ENCODE measurements at places on chromosomes 2 and 18.

GRCh38 chr2:170498619-170499018 lies 216.5 kb upstream of the SP5 start:
- DNase-seq = no peak

- no peak for DNase-seq
Observed at GRCh38 chr2:186241874-186242273, 244.2 kb upstream of the ZC3H15 start.

- no peak for DNase-seq
Observed at GRCh38 chr2:170814533-170815230, 2.0 kb upstream of the GAD1 start.

- no peak for DNase-seq
Observed at GRCh38 chr18:8296886-8297616, 312.2 kb upstream of the RAB12 start.

DNA sequence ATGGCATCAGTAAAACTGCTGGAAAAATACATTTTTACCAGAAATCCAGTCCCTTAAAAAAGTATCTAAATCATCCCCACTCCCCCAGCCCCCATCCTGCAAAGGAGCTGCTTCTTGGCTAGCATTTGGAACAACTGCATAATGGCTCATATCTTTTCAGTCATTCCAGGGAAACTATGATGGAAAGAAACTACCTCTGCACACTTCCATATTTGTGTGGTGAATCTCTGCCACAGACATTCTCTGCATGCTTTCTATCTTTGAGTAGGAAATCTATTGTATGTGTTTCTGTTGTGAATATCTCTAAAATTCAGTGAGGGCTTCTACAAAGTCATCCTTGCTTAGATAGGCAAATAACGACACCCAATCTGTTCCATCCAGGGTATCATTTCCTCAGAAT lies 632.3 kb downstream of the LRP1B start:
- no peak for DNase-seq

DNA sequence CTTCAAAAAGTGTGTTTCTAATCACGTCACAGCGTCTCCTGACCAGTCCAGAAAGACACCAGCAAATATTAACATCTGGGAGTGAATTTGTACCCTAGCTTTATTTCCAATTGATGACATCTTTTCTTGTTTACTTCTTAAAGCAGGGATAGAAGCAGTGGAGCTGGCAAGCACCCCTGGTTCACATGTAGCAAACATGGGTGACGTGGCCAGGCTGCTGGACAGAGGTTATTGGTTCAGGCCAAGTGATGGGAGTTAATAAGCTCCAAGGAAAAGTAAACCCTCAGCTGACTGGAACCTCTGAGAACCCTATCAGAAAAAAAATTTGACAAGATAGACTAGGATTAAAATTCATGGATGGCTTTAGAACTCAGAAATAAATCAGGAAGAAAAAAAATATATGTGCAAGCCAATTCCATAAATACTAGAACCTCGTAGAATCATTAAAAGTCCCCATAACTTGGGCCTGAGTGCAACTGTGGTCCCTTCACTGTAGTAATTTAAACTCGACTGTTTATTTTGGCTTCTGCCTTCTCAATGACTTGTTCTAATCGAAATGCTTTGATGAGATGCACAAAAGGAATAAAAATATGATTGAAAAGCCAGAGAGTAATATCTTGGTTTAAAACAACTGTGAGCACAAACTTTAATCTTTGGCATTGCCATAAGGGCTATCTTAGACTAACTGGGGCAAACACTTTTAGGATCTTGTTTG lies 121.5 kb upstream of the CTAGE1 start:
- no peak for DNase-seq

DNA sequence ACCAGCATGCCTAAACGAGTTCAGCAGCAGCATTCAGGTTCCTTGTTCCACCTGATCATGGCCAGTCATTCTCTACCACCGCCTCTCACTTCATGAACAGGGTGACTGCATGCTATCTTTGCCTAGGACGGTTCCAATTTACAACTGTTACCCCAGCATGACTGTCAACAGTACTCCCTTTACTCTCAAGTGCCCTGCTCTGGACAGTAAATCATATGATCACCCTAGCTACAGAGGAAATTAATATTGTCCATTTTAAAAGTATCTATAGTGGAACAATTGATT lies 25.7 kb downstream of the MGAT4A start:
- DNase-seq = no peak

DNA sequence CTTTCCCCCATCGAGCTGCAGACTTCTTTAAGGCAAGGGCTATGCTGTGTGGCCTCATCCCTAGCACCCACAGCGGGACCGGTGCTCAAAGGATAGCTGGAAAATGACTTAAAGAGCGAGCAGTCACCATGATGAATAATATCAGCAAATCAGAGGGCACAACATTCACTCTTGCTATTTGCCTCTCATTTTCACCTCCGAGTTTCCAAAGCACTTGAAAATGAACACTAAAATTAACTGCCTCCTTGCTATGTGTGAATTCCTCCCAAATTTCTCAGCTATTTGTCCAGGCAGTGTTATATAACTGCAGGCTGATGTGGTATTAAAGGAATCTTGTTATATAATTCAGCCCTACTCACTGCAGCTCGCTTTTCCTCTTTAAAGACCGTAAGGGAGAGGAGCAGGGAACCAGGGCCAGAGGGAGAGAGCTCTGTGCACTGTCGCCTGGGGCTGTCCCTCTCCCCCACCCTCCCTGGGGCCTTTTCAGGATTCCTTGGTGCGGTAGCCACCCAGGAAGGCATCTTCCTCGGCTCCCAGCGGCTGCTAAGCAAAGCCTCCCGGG lies 1.4 kb downstream of the CYS1 start:
- no peak for DNase-seq

- DNase-seq = no peak
Observed at GRCh38 chr2:16069663-16069932, 129.2 kb downstream of the MYCN start.

GRCh38 chr18:43964666-43965065 lies 687.4 kb upstream of the SYT4 start:
- DNase-seq = no peak

DNA sequence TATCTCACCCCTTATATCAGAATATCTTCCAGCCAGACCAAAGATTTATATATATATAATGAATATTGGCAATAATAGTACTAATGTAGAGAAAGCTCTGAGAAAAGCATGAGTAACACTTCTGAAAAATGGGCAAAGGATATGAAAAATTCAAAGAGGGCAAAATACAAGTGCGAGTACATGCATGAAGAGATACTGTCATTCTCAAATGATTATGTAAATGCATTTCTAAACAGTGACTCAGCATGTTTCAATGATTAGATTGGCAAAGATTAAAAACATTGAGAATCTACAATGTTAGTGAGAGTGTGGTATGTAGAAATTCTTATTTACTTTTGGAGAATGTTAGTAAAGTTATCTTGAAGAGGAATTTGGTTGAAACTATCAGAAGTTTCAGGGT lies 118.3 kb upstream of the NEDD4L start:
- no peak for DNase-seq

DNA sequence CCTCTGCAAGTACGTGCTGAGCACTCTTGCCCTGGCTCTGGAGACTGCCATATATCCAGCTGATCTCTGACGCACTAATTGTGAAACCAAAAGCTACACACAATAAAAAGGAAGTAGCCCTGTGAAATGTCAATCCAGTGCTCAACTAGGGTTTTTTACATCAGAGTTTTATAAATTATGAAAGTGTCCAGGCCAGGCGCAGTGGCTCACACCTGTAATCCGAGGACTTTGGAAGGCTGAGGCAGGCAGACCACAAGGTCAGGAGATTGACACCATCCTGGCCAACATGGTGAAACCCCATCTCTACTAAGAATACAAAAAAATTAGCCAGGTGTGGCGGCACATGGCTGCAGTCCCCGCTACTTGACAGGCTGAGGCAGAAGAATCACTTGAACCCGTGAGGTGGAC lies 24.5 kb upstream of the PEX13 start:
- peak; percentile 65 for DNase-seq

GRCh38 chr2:241219856-241220356 lies 31.4 kb downstream of the ANO7 start:
- no peak for DNase-seq

GRCh38 chr2:85130407-85130806 lies 2.8 kb upstream of the TCF7L1 start:
- no peak for DNase-seq

DNA sequence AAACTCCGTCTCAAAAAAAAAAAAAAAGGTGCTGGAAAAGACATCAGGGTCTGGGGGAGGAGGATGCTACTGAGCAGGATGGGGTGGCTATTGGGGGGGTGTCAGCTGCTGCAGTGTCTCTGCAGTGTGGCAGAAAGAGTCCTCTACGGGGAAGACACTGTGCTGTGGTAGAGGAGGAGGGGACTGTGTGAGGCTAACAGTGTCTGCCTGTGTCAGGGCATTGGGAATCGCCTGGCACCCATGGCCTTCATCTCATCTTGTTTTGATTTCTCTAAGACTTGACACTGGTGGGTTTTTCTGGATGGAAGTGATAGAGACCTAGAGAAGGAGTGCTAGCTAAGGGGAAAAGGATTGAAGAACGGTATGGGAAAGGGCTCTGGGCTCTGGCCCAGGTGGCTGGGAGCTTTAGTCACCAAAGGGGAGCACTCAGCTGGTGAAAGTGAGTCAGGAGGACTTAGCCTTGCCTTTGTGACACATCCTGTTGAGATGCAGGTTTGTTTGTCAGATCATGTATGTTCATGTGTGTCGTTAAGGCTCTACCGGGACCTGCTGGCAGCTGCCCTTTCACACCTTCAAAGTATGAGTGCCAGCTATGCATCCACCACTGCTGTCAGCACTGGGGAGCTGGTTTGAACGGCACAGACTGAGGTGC lies 58.0 kb downstream of the FARP2 start:
- DNase-seq = no peak

- DNase-seq = no peak
Observed at GRCh38 chr2:170255971-170256370, 78.0 kb downstream of the MYO3B start.

GRCh38 chr2:61911510-61911909 lies 6.0 kb downstream of the COMMD1 start:
- DNase-seq = no peak

GRCh38 chr2:188776634-188777033 lies 197.5 kb upstream of the COL3A1 start:
- no peak for DNase-seq

- DNase-seq = no peak
Observed at GRCh38 chr2:91477731-91478672, 2786.5 kb downstream of the RPIA start.

DNA sequence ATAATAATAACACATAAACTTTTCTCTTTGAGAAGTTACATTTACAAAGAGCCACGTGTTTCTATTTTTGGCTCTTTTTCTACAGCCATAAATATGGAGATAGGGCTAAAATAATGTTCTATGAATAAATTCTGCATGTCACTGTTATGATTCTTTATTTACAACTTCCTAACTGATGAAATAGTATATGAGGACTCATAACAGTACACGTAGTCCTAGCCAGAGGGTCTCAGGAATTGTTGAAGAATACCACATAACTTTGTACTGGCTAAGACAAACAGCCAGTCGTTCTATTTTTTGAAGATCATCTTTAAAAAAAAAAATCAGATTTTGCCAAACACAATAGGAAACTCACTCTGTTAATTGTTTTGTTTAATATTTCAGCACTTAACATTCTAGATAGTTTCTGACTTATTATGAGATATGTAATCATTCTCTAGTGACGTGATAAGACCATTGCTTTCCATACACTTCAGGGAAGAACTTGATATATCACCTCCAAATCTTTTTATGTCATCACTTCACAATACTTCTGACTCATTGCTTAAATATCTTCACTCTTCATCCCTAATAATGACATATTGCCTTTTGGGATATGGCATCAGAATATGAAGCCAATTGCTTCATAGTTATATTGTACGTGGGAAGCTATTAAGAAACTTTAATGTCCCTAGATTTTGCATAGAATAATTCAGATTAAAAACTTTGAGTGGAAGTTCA lies 256.1 kb downstream of the XIRP2 start:
- DNase-seq = no peak

GRCh38 chr2:165563468-165564225 lies 94.1 kb downstream of the CSRNP3 start:
- DNase-seq = no peak

GRCh38 chr2:159462201-159462785 lies 154.1 kb downstream of the BAZ2B start:
- DNase-seq = no peak

- no peak for DNase-seq
Observed at GRCh38 chr2:152094014-152094413, 4.8 kb downstream of the CACNB4 start.

DNA sequence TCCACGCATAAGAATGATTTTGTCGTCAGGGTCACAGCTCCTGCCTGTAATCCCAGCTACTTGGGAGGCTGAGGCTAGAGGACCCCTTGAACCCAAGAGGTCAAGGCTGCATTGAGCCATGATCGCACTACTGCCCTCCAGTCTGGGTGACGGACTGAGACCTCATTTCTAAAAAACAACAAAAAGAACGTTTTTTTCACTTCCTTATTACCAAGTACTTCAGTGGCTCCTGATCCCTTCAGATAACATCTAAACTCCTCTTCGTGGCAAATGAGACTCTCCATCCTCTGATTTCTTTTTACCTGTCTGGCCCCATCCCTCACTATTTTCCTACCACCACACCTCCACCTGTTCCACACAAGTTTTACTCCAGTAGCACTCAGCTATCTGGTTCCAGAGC lies 105.4 kb upstream of the TLK1 start:
- no peak for DNase-seq

GRCh38 chr2:223614534-223614933 lies 12.4 kb upstream of the SCG2 start:
- no peak for DNase-seq

DNA sequence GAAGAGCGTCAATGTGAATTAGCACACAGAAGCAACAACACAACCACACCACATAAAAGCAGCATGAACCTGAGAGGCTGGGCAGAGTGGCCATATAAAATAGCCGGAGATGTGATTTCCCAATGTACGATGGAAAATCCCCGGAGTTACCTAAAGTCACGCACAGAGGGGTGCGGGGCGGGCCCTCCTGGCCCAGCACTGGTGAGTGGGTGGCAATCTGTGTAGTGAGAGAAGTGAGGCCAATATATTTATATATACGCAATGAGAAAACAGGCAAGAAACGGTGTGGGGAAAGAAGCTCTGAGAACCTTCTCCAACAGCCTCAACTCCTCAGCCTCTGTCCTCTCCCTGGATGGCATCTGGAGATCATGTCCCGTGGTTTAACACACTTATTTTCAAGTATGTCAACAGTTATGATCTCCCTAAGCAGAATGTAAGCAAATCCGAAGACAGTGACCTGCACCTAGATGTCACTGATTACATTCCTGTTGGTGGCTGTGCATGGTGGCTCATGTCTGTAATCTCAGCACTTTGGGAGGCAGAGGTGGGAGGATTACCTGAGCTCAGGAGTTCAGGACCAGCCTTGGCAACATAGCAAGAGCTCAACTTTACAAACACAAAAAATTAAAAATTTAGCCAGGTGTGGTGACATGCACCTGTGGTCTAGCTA lies 41.6 kb downstream of the CRACDL start:
- no peak for DNase-seq

DNA sequence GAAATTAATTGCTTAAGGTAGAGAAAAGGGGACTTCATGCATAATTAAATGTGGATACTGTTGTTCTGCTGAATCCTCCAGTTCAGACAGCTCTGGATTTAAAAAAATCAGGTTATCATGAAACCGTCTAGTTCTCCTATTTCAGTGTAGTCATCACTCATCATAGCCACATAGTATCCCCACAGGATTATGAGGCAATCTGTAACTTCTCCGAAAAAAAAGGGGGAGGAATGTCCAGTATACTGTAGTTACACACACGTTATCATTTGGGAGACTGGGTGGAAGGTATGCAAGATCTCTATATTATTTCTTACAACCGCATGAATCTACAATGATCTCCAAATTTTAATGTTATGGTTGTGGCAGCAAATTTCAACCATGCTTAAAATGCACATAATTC lies 114.0 kb downstream of the HIBCH start:
- no peak for DNase-seq
